ENCODE measurements at places on chromosomes 2 and 18.

- DNase-seq: no peak
Measured at GRCh38 chr2:147756069-147756468, 88.8 kb upstream of the ACVR2A start.

DNA sequence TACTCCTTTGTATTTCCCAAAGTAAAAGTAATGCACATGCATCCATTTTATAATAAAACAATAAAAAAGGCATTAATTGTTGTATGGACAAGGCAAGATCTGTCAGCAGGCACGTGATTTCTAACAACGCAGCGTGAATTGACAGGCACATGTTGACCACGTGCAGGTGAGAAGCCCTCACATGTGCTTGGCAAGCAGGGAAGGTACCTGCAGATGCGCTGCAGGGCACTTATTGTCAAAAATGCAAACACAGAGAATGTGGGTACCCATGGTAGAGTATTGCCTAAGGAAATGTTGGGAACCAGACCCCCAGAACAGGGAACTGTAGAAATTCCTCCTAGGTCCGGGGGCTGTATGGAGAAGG lies 515.0 kb upstream of the HS6ST1 start:
- no peak for DNase-seq

DNA sequence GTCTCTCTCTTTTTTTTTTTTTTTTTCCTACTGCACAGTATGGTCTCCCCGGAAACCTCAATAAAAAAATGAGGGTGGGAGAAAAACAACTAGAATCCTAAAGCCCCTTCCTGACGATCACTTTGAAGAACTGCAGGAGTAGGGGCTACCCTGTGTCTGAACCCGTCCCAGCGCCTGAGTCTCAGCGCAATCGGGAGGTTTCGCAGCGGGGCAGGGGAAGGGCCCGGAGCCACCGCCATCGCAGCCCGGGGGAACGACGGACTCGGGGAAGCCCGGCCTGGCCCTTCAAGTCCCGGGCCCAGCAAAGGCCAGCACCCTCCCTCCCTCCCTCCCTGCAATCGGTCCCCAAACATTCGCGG lies 411 bp downstream of the NARS1 start:
- DNase-seq: no peak

DNA sequence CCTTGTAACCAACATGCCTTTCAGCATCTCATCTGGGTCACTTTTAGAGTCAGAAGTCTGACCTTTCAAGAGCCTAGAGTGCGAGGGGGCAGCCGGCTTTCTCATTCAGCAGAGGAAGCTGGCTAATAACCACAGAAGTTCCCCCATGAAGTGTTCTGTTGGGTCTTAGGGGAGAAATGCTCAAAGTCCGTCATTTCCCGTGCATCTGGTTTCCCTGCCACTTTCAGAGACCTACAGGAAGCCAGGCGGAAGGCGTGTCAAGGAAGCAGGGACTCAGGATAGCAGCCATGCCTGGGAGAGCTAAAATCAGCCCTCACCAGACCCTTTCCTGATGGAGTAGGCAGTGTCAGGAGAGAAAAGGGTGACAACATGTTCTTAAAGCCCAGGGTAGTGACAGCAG lies 301.8 kb upstream of the ID2 start:
- DNase-seq: no peak
